A549 treated with AZD2906 at 1 μM for 4 hours (cell line): ENCODE measurements at places on chromosomes 7 and 10. TPM values are rescaled to one million over a fixed set of nuclear protein-coding genes. Genes with fewer than 3 reads are reported as not detected.

Gene LRRC18
- not detected in 5 replicates for total RNA-seq

Gene TMEM236
- 0.03 to 0.07 TPM (median 0.05 TPM) in 5 replicates for total RNA-seq

Gene PAPOLB
- not detected in 5 replicates for total RNA-seq

Gene OAT
- 65.9 to 101 TPM (median 73.9 TPM) in 5 replicates for total RNA-seq
